ENCODE measurements at places on chromosomes 5 and 9.

GRCh38 chr9:131464354-131465000 lies 38.2 kb upstream of the POMT1 start:
- no peak for DNase-seq

DNA sequence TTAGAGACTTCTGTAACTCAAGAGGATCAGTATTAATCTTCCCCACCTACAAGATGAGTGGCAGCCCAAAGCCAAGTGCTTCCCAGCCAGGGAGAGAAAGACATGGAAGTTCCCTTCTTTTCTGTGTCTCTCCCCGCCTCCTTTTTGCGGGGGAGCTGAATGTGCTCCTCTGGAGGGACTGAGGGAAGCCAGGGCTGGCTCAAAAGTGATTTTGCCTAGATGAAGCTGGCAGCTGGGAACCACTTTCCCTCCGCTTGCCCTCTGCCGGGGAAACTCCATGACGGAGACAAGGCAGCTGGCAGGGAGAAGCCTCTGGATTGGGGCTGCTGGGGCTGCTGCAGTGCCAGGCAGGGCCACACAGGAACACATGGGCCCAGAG lies 24.4 kb downstream of the EGR1 start:
- no peak for DNase-seq

GRCh38 chr5:18220631-18221030 lies 586.4 kb downstream of the TAF11L14 start:
- DNase-seq: no peak

DNA sequence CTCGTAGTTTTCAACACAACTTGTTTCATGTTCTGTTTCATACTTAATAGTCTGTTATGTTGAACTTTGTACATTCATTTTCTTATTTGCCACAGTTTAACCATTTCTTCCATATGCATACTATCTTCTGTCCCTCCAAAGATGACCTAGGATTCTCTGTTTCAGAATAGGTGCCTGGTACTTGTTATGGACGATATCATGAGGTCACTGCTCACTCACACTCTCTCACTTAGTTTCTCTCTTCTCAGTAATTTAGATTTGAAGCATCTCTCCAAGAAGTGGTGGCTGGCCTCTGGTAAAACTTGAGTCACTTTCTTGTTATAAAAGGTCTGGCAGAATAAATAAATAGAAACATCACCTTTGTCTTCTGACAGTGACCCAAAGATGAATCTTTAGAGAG lies 28.4 kb downstream of the FBXO38 start:
- no peak for DNase-seq

DNA sequence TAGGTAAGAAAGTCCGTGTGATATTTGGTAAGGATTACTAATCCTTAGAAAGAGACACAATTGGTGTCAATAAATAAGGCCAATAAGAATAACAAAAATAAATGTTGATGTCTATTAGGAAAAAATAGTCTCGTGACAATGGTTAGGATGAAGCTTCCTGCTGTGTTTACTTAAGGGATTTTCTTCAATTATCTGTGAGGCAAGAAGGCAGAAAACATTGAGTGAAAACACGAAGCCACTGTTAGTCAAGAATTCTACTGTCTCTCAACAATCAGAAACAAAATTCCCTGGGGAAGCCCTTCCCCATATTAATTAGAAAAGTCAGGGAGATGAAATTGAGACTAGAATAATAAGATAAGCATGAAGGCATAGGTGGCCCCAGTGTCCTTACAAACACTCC lies 149.0 kb downstream of the SYK start:
- no peak for DNase-seq

- DNase-seq: no peak
Observed at GRCh38 chr9:112111461-112111860, 63.6 kb downstream of the SUSD1 start.

DNA sequence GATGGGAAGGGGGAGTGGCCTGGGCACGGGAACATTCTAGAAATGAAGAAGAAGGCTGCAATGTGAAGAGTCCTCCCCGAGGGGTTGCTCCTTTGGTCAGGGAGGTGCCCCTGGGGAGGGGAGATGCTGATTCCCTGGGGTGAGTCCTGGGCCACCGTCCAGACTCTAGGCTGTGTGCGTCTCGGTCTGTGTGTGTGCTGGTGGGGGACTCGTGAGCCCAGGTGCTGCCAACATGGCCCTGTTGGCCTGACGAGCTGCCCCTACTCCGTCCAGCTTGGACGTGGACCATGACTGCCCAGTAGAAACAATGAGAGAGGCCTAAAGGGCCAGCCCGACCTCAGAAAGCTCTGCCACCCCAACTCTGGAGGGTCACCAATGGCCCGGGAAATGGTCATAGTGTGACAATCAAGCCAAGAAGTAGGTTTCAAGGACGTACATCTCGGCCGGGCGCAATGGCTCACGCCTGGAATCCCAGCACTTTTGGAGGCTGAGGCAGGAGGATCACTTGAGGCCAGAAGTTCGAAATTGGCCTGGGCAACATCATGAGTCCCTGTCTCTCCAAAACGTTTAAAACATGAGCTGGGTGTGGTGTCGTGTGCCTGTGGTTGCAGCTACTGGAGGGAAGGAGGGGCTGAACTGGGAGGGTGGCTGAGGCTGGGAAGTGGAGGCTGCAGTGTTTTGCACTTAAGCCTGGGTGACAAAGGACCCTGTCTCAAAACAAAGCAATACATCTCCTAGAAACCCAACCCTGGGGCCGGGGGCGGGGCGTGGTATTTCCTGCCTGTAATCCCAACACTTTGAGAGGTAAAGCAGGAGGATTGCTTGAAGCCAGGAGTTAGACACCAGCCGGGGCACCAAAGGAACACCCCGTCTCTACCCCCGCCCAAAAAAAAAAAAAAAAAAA lies 17.0 kb downstream of the LHX3 start:
- DNase-seq: no peak

- DNase-seq: no peak
Observed at GRCh38 chr9:83473488-83473971, 64.7 kb downstream of the FRMD3 start.
